Esophagus squamous epithelium (tissue), 5 donors: ENCODE measurements at places on chromosomes 1 and 21. TPM values are rescaled to one million over a fixed set of nuclear protein-coding genes. Genes with fewer than 3 reads are reported as not detected.

DNA sequence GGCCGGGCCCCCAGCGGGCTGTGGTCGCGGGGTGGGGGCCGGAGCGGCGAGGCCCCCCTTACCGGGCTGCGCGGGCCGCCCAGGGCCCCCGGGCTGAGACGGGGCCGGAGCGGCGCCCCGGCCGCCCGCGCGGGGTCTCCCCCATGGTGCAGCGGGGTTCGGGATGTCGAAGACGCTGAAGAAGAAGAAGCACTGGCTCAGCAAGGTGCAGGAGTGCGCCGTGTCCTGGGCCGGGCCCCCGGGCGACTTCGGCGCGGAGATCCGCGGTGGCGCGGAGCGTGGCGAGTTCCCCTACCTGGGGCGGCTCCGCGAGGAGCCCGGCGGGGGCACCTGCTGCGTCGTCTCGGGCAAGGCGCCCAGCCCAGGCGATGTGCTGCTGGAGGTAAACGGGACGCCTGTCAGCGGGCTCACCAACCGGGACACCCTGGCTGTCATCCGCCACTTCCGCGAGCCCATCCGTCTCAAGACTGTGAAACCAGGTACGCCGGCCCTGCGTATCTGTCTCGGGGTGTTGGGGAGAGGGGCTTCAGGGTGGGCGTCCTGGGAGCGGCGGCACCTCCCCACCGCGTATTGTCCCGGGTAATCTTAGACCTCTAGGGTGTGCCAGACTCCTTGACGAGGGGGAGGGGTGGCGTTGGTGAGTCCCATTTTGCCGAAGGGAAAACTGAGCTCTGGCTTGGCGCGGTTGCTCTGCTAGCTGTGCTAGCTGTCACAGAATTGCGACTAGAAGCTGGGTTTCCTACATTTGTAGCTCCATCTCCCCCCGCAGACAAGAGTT is 745 bp downstream of the MAGI3 start:
- H3K36me3 ChIP-seq, result no peaks in the 10 kb centered on the region
- H3K4me1 ChIP-seq, result peaks cover 57% of the 10 kb centered on the region
- peak; percentile 4 for DNase-seq
- H3K4me3 ChIP-seq, result peak overlapping the region; percentile 91

MRTO4 gene
- 38.3 TPM for total RNA-seq

GRCh38 chr1:165367375-165367993 is 11.0 kb upstream of the LMX1A start:
- H3K4me3 ChIP-seq, result no peak overlapping the region
- no peak for DNase-seq
- no peaks in the 10 kb centered on the region for H3K27me3 ChIP-seq
- H3K4me1 ChIP-seq, result peaks cover 16% of the 10 kb centered on the region
- no peaks in the 10 kb centered on the region for H3K36me3 ChIP-seq

GRCh38 chr21:36451506-36451905 is 28.4 kb downstream of the CLDN14 start:
- no peaks in the 10 kb centered on the region for H3K36me3 ChIP-seq
- H3K27me3 ChIP-seq, result no peaks in the 10 kb centered on the region
- DNase-seq, result no peak
- no peak overlapping the region for H3K4me3 ChIP-seq

DNA sequence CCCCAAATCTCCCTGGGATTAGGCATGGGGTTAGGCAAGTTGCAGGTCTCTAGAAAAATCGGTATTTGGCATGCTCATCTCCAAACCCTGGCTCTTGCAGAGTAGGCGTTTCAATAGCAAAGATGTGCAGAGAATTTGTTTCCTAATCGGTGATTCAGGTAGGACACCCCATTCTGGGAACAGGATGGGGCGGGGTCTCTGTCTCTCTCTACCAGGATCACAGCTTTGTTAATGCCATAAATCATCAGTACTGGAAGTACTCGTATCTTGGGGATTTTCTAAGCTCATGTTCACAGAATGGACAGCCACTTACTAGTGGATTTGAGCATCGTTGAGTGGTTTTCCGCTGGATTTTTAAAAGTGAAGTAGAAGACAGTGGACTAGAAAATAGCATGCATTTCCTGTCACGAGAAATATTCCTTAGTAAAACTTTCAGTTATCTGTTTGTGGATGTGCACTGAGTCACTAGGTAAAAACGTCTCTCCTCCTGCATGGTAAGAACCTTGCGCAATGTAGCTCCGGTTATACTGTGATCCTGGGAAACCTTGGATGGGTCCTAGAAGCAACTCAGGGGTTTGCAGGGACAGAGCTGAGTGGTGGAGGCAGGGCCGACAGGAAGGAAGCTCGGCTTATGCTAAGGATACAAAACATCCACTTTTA is 5.1 kb downstream of the TMEM51 start:
- H3K4me3 ChIP-seq, result no peak overlapping the region
- H3K4me1 ChIP-seq, result peaks cover 67% of the 10 kb centered on the region
- no peak for DNase-seq
- H3K27me3 ChIP-seq, result peaks cover 4% of the 10 kb centered on the region
- peak overlapping the region; percentile 18 for H3K27ac ChIP-seq

CLIC4 gene
- 22.3 TPM for total RNA-seq

FMN2 gene
- 0.35 TPM for total RNA-seq

CA6 gene
- not detected for total RNA-seq

- H3K4me3 ChIP-seq, result no peak overlapping the region
- H3K27me3 ChIP-seq, result peaks cover 72% of the 10 kb centered on the region
- no peaks in the 10 kb centered on the region for H3K4me1 ChIP-seq
- no peaks in the 10 kb centered on the region for H3K36me3 ChIP-seq
- no peak overlapping the region for H3K27ac ChIP-seq
These were observed 256.1 kb upstream of the C1orf87 start for GRCh38 chr1:60329651-60330050.

DNA sequence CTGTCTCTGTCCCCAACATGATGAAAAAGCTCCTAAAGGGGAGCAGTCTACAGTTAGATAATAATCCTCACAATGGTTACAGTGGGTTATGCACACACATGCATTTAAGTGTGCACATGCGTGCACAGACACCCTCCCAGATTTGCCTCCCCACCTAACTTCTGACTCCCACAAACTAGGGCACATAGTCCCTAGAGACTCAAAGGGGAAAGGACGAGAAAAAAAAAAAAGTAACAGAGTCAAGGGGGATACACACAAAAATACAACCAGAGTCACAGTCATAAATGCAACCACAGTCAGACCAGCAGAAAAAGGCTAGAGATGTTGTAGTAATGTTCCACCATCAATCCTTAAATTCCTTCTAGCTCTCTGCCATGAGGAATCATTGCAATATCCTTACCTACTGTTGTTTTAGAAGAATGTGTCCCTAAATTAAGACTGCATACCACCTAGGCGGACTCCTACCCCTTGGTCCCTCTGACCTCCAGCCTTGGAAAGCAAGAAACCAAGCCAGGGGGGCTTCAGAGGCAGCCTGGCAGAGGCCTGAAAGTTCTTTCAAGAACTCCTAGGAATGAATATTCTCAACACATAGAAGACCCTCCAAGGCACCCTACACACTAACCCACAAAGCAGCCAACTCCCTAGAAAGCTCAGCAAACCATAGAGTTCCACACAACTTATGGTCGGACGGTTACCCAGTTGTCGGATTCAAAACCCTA is 1.3 kb downstream of the CRTC2 start:
- H3K4me3 ChIP-seq, result peak overlapping the region; percentile 98
- DNase-seq, result no peak
- peaks cover 29% of the 10 kb centered on the region for H3K36me3 ChIP-seq
- peak overlapping the region; percentile 97 for H3K27ac ChIP-seq

- H3K36me3 ChIP-seq, result no peaks in the 10 kb centered on the region
- H3K27me3 ChIP-seq, result no peaks in the 10 kb centered on the region
- H3K4me3 ChIP-seq, result no peak overlapping the region
- H3K27ac ChIP-seq, result no peak overlapping the region
- H3K4me1 ChIP-seq, result peaks cover 2% of the 10 kb centered on the region
These were observed 25.8 kb downstream of the PTPN14 start for GRCh38 chr1:214525535-214526019.

- H3K36me3 ChIP-seq, result peaks cover 10% of the 10 kb centered on the region
- DNase-seq, result peak; percentile 72
- H3K4me3 ChIP-seq, result peak overlapping the region; percentile 25
- peaks cover 69% of the 10 kb centered on the region for H3K4me1 ChIP-seq
- H3K27me3 ChIP-seq, result no peaks in the 10 kb centered on the region
These were observed 74.1 kb downstream of the CD46 start for GRCh38 chr1:207825719-207826556.

GRCh38 chr1:92845908-92846307 is 14.1 kb downstream of the RPL5 start:
- H3K4me1 ChIP-seq, result peaks cover 13% of the 10 kb centered on the region

LCE1B gene
- total RNA-seq, result not detected

C8A gene
- total RNA-seq, result not detected

DNA sequence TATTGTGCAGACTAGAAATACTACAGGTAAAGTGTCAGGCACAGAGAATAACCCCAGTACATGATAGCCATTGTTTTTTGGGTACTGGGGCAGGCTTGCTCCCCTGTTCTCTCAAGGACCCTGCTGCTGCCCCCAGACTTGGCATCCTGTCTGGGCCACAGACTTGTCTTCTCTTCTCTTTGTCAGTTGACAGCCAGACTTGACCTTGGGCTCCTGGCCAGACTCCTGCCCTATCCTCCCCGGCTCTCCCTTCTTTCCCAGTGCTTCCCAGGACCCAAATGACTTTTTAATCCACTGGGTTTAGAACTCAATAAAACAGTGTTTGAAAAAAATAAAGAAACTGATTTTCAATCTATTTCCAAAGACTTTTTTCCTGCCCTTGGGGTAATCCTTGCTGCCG is 43.2 kb downstream of the ZSCAN20 start:
- no peaks in the 10 kb centered on the region for H3K4me1 ChIP-seq
- no peak overlapping the region for H3K4me3 ChIP-seq
- H3K27me3 ChIP-seq, result no peaks in the 10 kb centered on the region
- DNase-seq, result no peak
- no peaks in the 10 kb centered on the region for H3K36me3 ChIP-seq

DNA sequence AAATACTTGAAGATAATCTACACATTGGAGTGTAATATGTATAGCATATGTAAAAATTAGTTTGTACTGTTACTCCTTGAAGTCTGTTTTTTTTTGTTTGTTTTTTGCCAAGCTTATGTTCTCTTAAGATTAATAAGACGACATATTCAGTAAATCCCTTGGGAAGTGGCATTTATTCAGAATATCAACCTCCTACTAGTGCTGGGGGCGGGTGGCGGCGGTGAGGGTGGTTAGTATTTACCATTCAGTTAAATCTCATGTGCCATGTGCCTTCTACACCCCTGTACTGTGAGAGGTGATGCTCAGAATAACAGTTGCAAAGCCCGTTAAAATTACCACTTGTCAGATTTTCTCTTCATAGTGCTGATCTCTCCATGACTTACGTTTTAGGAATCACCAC is 3.0 kb downstream of the BACH1 start:
- no peak overlapping the region for H3K27ac ChIP-seq
- no peak overlapping the region for H3K4me3 ChIP-seq
- peaks cover 28% of the 10 kb centered on the region for H3K4me1 ChIP-seq
- no peaks in the 10 kb centered on the region for H3K27me3 ChIP-seq
- no peak for DNase-seq

DNA sequence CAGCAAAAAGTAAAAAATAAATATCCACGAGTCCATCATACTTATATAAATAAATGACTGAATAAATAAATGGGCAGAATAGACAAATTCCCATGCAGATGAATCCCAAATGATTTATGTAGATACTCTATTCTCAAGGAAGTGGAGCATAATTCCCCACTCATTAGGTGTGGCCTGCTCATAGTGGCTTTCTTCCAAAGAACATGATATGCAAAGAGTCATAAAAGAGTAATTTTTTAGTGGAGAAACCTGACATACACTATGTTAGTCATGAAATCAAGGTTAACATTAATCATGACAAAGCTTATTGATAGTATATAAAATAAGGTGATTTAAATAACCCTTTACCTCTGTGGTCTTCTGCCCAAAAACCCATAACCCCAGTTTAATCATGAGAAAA is 298.9 kb downstream of the DPYD start:
- no peak for DNase-seq
- H3K4me3 ChIP-seq, result no peak overlapping the region
- H3K36me3 ChIP-seq, result no peaks in the 10 kb centered on the region
- no peaks in the 10 kb centered on the region for H3K27me3 ChIP-seq
- no peak overlapping the region for H3K27ac ChIP-seq

KLHDC7A gene
- total RNA-seq, result 7.6 TPM

GRCh38 chr21:34999397-34999941 is 49.6 kb downstream of the RUNX1 start:
- no peaks in the 10 kb centered on the region for H3K36me3 ChIP-seq
- H3K4me1 ChIP-seq, result peaks cover 5% of the 10 kb centered on the region
- no peak for DNase-seq
- H3K27ac ChIP-seq, result peak overlapping the region; percentile 49
